H1 (cell line): ENCODE measurements at places on chromosomes 1 and 21. TPM values are rescaled to one million over a fixed set of nuclear protein-coding genes. Genes with fewer than 3 reads are reported as not detected.

The DNAJC6 gene
- 1.6 and 2.3 TPM in 2 replicates for polyA plus RNA-seq

The NCAM2 gene
- polyA plus RNA-seq = 0.14 and 0.17 TPM in 2 replicates

The OLIG2 gene
- polyA plus RNA-seq = 0.79 and 0.93 TPM in 2 replicates

The CYP4Z1 gene
- polyA plus RNA-seq = not detected in 2 replicates

The ZBTB18 gene
- polyA plus RNA-seq = 8.2 and 8.5 TPM in 2 replicates

The TMPRSS15 gene
- polyA plus RNA-seq = not detected in 2 replicates

- no peak for DNase-seq
Measured at GRCh38 chr1:206021626-206022365, 1.9 kb downstream of the CTSE start.

DNA sequence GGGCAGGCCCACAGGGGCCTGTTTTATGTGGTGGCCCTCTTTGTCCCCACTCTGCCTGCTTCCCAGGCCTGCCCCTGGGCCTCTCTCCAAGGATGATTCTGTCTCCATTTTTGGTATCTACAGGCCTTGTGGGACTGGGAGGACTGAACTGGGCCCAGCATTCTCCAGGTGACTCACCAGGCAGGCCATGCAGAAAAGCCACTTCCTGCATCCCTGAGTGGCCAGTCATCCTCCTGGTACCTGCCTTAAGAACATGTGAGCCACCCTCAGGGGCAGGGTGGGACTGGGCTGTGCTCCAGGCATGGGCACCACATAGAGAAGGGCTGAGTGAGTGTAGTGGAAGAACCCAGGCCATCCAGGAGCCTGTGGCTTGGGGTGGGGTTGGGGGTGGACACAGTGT lies 20.0 kb upstream of the BCAR3 start:
- peak; percentile 31 for DNase-seq

DNA sequence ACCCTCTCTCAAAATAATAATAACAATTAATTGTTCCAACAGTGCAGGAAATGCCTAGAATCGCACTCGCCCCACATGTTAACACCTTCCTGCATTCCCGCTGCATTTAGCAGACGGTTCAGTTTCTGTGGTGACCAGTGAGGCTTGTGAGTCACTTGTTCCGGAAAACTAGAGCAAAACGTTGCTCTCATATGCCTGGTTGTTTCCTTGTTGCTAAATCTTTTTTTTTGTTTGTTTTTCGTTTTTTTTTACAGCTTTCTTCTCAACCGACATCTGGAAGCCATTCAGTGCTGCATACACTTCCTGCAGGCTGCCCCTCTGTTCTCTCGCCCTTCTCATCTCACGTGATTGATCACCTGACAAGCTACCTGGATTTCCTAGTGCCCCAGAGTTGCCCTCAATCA lies 56.9 kb upstream of the TMPRSS2 start:
- DNase-seq = no peak

DNA sequence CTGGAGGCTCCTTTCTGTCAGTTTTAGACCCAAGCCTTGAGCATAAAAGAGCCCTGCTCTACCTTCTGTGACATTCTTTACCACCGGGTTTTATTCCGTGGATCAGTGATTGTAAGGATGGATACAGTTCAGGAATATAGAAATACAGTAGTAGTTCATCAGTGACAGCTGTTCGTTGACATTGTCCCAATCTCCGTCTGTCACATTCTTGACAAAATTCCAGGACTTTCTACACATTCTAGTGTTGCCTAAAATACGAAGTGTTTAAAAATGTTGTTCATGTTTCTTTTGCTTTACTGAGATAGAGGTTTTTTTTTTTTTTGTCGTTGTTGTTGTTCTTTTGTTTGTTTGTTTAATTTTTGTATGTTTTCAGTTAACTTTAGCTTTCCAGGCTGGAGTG lies 29.9 kb downstream of the MAP10 start:
- no peak for DNase-seq

- DNase-seq = no peak
Measured at GRCh38 chr1:156143765-156144489, 9.5 kb upstream of the SEMA4A start.

GRCh38 chr1:231194843-231195516 lies 33.1 kb downstream of the TRIM67 start:
- DNase-seq = no peak

DNA sequence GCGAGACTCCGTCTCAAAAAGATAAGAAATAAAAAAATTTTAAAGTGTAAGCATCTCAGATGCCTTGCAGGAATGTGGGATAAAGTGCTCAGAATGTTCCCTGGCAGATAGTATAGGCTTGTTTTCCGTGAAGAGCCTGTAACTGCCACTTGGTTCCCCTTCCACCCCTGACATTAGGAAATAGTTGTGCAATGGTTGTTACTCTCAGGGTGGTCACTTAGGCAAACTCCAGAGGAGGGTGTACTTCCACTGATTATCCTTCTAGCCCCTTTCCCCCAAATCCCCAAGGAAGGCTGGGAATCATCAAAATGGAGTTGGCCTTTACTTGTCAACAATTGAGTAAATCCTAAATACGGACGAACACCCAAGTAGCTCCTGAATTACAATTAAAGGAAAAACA lies 10.4 kb downstream of the RPL11 start:
- no peak for DNase-seq

- DNase-seq = no peak
Measured at GRCh38 chr1:240090957-240091600, 604 bp upstream of the FMN2 start.

DNA sequence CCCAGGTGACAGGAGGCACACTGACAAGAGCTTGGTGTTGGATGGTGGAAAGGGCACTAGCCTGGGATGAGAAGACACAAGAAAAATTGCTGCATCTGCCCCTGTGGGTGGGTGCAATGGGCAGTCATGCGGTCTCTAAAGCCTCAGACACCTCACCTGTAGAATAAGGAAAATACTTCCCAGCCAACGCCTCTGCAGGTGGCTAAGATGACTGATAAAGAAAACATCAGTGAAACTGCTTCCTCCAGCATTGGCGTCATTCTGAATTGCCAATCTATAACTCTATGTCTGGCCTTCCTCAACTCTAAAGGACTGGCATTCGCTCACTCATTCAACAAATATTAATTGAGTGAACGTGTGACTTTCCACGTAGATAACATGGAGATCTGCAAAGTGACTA lies 100.4 kb upstream of the F3 start:
- DNase-seq = no peak

DNA sequence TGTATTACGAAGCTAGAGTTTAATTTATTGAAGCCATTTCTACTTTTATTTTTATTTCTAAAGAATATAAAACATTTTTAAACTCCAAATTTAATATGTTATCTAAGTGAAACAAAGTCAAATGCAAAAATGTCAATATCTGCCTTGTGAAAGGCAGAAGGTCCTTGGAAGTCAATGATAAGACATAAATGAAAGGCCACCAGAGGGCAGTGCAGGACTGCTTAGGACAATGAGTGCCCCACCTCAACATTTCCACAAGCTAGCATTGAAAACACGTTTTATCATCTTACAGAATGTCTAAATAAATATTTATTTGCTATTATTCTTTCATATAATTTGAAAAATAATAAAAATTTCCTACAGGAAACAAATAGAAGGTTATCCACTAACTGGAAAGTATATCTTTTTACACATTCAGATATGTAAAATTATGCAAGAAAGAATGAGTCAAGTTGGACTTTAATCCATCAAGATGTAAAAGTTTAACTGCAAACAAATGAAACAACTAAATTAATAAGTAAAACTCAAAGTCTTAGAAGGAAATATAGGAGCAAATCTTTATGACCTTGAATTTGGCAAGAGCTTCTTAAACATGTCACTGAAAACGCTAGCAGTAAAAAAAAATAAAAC lies 140.1 kb upstream of the FMN2 start:
- peak; percentile 72 for DNase-seq

DNA sequence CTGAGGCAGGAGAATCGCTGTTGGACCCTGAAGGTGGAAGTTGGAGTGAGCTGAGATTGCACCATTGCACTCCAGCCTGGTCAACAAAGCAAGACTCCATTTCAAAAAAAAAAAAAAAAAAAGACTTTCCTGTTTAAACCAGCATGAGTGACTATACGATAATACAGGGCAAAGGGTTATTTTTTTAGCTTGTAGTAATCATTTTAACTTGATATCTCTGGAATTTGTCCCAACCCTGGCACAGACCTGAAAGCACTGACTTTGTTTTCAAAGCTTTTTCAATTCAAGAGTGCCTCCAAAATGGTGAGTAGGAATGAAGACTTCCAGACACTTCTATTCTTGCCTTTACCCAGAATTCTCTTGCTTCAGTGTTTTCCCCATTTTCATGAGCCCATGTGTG lies 4.4 kb upstream of the TMCO2 start:
- no peak for DNase-seq

GRCh38 chr1:19412654-19413053 lies 72.7 kb downstream of the CAPZB start:
- DNase-seq = no peak

- peak; percentile 22 for DNase-seq
Measured at GRCh38 chr1:30416221-30416820, 307.1 kb downstream of the MATN1 start.

DNA sequence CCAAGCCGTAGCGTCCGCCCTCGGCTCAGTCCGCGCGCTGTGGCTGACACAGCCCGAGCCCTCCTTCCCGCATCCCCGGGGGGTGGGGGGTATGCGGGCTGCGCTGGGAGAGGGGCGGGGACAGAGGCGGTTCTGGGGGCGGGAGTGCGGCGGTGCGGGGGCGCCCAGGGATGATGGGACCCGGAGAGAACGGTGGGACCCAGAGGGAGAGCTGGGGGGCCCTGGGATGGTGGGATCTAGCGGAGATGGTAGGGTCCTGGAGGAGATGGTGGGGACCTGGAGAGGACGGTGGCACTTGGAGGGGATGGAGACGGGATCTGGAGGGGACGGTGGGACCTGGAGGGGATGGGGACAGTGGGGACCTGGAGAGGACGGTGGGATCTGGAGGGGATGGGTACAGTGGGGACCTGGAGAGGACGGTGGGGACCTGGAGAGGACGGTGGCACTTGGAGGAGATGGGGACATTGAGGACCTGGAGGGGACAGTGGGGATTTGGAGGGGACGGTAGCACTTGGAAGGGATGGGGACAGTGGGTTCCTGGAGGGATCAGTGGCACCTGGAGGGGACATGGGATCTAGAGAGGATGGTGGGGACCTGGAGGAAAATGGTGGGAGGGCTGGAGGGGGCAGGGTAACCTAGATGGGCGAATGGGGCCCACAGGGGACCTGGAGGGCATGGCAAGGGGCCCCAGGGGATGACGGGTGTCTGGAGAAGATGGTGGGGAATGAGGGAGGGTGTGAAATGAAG lies 477 bp downstream of the SNAP47 start:
- no peak for DNase-seq

DNA sequence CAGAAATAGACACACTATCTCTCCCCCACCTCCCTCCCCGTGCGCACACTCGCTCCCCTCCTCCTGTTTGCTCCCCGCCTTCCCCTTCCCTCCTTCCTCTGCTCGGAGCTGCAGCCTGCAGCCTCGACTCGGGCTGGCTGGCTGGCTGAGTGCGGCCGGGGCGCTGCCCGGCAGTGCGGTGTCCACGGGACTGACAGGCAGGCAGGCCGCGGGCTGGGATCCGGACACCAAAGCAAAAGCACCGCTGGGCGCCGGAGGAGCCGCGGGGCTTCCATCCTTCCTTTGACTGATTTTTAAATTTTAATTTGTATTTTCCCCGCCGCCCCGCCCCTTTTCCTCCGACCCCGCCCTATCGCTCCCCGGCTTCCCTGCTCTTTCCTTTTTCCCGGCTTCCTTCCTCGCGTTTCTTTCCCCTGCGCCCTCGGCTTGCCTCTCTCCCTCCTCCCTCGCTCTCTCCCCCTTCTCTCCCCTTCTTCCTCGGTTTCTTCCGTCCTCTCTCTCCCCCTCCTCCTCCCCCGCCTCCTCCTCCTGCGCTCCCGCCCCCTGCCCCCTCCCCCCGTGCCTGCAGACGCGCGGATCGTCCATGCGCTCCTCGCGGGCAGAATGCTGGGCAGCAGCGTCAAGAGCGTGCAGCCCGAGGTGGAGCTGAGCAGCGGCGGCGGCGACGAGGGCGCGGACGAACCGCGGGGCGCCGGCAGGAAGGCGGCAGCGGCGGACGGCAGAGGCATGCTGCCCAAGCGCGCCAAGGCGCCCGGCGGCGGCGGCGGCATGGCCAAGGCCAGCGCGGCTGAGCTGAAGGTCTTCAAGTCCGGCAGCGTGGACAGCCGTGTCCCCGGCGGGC lies 109.4 kb downstream of the NAV1 start:
- no peak for DNase-seq

- DNase-seq = no peak
Measured at GRCh38 chr1:210758261-210758660, 375.7 kb downstream of the KCNH1 start.

DNA sequence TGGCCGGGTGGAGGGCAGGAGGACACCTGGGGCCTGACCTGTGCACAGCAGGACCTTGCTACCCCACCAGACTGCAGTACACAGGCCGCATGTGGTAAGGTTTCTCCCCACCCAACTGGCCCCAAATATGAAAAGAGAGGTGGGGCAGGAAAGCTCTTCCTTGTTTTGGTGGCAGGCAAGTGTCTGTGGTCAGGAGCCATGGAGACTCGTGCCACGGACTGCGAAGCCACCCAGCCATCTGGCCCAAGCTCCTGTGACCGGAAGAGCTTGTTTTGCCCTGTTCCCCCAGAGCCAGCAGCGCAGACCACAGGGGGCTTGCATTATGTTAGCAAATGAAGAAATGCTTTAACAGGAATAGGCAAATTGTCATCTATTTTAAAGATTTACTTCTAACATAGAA lies 54.9 kb downstream of the OLIG1 start:
- no peak for DNase-seq

DNA sequence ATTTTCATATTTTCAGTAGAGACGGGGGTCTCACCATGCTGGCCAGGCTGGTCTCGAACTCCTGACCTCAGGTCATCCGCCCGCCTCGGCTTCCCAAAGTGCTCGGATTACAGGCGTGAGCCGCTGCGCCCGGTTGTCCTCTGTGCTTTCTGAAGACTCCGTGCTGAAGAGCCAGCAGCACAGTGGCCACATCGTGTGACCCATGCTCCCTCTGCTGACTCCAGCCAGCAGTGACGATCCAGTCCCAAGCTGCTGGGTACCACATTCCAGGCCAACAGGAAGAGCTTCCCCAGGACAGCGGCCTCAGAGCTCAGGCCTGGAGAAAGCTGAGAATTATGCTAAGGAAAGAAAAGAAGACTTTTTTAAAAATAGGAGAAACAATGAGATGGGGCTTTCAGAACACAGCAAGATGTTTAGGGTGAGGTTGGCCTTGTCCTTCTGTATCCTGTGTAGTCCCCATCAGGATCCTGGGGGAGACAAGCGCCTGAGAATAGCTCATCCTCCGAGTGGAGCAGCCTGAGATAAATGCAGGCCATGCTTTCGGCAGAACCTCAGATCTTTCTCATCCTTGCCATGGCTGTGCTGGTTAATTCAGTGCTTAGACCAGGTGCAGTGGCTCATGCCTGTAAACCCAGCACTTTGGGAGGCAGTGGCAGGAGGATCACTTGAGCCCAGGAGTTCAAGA lies 207.1 kb downstream of the SLC35F3 start:
- DNase-seq = peak; percentile 57

DNA sequence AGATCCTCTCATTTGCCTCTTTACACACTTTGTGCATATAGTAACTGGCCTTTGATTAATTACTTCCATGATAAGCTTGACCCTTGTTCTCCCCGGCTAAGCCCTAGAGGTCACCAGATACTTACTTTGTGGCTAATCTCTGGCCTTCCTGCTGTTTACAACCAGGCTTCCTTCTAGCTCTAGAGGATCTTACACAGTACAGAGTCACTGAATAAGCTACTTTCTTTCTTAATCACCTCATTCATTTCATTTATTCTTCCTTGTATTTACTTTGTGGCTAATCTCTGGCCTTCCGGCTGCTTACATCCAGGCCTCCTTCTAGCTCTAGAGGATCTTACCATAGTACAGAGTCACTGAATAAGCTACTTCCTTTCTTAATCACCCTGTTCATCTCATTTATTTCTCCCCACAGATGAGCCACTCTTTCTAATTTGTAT lies 144.3 kb upstream of the C1orf21 start:
- no peak for DNase-seq
